ENCODE measurements at places on chromosomes 16 and 17.

- no peak for DNase-seq
Observed at GRCh38 chr16:66682271-66682670, 14.3 kb downstream of the CMTM4 start.

DNA sequence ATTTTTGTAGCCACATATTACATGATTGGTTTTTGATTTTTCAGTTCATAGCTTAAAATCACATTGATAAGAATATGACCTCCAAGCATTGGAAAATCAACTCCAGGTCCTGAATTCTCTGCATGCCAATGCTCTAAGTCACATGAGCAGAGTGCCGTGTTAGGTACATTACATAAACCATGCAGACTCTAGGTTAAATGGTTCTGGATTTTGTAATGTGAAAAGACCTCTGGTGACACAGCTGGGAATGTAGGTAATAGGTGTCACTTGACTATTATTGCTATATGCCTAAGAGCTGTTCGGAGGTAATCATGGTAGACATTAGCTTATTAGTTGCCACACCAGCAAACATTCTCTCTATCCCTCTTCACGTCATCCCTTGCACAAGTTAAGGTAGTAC is 231.1 kb upstream of the SALL1 start:
- no peak for DNase-seq

GRCh38 chr17:75518983-75519537 is 2.7 kb downstream of the TSEN54 start:
- DNase-seq = no peak

- no peak for DNase-seq
Observed at GRCh38 chr16:19180741-19181140, 12.7 kb downstream of the SYT17 start.

GRCh38 chr16:65016754-65017153 is 105.1 kb downstream of the CDH11 start:
- no peak for DNase-seq

DNA sequence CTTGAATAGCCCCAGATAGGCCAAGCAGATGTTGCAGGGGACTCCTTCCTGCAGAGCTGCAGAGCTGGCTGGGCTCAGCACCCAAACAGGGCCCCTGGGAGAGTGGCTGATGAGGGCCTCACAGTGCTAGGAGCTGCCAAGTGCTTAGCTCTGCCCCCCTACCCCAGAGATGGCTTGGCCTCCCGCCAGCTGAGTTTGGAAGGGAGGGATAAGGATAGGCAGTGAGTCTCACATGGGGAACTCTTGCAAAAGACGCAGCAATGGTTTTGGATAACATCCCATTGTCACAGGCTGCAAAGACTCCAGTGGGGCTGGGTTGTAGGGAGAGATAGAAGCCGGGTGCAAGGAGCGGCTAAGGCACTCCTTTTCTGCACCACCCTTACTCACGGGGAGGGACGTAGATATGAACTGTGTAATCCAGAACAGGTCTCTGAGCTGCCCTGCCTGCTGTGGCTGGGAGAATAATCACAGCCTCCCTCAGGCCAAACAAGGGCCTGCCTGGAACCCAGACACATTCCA is 52.9 kb upstream of the MAF start:
- DNase-seq = no peak

DNA sequence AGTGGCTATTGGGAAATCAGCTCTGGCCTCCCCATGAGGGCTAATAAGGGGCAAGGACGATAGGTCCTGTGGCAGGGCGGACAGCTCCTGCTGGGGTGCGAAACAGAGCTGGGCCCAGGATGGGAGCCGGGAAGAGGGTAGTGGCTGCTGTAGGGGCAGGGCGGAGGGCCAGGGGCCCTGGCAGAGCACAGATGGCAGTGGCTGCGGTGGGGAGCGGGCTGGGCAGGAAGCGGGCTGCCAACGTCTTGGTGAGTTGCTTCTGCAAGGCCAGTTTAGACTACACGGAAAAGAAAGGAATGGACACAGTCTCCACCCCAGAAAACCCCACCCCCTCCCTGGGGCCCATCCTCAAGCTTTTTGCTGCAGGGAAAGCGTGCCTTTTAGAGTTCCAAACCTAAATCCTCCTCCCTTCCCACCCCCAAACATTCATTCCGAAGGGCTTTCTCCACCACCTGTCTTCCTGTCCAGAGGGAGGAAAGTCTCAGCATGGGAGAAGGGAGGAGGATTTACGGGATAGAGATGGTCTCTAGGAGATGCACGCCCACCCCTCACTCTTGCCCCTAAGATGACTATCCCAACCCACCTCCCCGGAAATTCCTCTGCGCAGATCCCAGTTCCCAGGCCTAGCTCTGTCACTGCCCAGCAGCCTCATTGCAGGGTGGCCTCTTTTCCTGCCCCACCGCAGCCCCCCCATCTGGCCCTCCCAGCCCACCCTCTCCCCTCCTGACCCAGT is 7.1 kb downstream of the NKIRAS2 start:
- no peak for DNase-seq

GRCh38 chr16:15434425-15435215 is at the start of gene BMERB1:
BMERB1 (plus strand) TSS chr16:15434588; CDS start chr16:15434654, 66 bp downstream.
- peak; percentile 76 for DNase-seq

GRCh38 chr17:3529817-3530741 is 27.5 kb downstream of the TRPV3 start:
- DNase-seq = peak; percentile 39

- DNase-seq = no peak
Observed at GRCh38 chr17:3592216-3592860, 16.9 kb downstream of the TRPV1 start.

- DNase-seq = peak; percentile 64
Observed at GRCh38 chr17:43170140-43170765, 761 bp upstream of the NBR1 start.

GRCh38 chr17:12512694-12513355 is 152.9 kb upstream of the MYOCD start:
- no peak for DNase-seq

DNA sequence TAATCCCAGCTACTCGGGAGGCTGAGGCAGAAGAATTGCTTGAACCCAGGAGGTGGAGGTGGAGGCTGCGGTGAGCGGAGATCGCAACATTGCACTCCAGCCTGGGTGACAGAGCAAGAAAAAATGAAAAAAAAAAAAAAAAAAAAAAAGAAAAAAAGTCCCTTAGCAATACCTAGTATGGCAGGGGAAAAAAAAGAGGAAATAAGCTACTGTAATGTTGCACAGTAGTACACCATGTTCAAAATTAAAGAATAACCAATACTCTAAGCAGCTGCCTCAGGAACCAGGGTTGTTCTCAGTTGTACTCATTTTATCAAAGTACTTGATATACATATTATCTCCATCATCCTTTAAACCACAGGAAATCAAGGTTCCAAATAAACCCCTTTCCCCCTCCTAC is 17.3 kb upstream of the TXNDC11 start:
- DNase-seq = no peak

DNA sequence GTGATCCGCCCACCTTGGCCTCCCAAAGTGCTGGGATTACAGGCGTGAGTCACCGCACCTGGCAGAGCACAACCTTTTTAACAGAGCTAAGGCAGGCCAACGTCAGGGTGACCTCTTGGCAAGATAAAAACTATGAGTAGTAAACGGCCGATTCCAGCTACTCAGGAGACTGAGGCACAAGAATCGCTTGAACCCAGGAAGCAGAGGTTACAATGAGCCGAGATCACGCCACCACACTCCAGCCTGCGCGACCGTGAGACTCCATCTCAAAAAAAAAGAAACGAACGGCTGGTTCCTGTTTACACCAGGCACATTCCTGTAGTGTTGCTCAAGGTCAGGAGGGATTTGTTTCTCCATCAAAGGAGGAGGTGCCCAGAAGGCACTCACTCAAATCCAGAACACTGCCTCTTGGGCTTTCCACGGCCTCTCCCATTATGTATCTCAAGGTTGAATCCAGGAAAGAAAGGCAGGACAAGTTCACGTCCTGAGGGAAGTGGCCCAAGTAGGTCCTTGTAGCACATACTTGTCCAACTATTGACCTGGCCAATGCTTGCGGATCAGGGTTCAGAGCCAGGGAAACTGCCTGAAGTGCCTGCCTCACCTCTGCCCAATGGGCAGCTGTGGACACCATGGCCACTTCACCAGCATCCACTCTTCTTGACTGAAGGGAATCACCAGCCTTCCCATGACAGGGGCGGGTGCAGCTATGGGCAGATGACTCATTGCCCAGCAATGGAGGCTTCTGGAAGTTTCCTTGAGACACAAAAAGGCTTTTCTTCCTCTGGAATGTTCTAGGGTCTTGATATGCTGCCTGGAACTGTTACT is 13.5 kb downstream of the KNOP1 start:
- no peak for DNase-seq

DNA sequence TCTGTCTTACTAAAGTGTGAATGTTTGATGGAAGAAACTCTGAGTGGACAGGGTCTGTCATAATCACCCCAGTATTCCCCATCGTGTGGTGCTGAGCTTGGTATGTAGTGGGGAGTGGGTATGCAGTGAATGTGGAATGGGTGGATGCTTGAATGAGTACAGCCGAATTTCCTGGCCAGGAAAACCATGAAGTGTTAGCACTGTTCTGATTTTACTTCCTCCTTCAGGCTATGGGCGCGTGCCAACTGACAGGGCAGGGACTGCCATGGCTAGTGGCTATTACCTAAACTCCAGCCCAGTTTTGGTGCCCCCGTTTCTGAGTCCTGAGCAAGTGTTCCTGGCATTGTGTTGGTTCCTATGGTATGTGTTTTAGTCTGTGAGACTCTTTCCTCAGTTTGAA is 48.6 kb downstream of the PRKCA start:
- DNase-seq = no peak
